D341Med (cell line): ENCODE measurements at places on chromosomes 12 and 14.

- DNase-seq: no peak
Measured at GRCh38 chr14:49940808-49941421, 48.0 kb downstream of the ARF6 start.

DNA sequence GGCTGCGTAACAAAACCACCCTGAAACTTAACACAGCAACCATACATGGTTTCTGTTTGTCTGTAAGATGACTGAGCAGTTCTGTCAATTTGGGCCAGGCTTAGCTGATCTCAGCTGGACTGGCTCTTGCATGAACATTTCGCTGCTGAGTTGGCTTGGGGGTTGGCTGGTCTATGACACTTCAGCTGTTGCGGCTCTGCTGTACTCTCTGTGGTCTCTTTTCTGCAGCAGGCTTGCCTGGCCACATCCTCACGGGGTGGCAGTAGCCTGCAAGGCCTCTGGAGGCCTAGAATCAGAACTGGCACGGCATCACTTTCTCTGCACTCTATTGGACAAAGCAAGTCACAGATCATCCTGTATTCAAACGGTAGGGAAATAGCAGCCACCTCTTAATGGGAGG, 216.2 kb downstream of the BCL11B start:
- DNase-seq: no peak

GRCh38 chr14:75340921-75341320, 62.3 kb downstream of the FOS start:
- DNase-seq: no peak

GRCh38 chr12:7059780-7060179, 738 bp upstream of the C1S start:
- no peak for DNase-seq

- peak; percentile 57 for DNase-seq
Measured at GRCh38 chr14:72607386-72608130, 286.3 kb downstream of the DPF3 start.

DNA sequence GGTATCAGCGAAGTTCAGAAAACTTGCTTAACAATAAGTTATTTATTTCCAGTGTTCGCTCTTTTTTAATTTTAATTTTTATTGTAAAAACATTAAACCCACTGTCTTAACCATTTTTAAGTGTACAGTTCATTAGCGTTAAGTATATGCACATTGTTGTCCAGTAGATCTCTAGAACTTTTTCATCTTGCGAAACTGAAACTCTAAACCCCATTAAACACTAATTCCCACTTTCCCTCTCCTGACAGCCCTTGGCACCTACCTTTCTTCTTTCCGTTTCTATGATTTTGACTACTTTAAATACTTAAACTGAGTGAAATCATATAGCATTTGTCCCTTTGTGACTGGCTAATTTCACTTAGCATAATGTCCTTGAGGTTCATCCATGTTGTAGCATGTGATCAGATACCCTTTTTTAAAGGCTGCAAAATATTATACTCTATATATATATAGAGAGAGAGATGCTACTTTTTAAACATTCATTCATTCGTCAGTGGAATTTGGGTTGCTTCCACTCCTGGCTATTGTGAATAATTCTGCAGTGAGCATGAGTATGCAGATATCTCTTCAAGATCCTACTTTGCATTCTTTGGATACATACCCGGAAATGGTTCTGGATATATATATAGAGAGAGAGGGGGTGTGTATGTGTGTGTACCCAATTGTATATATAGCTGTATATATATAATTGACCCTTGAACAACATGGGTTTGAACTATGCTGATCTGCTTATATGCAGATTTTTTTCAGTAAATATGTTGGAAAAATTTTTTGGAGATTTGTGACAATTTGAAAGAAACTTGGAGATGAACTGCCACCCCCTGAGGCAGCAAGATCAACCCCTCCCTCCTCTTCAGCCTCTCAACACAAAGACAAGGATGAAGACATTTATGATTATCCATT, 74.7 kb upstream of the EVL start:
- no peak for DNase-seq

- no peak for DNase-seq
Measured at GRCh38 chr12:974271-974862, 16.7 kb upstream of the ERC1 start.
